ENCODE measurements at places on chromosomes 3 and 15.
A peak's percentile ranks its signal among the peaks of the same experiment; 100 is the strongest.

DNA sequence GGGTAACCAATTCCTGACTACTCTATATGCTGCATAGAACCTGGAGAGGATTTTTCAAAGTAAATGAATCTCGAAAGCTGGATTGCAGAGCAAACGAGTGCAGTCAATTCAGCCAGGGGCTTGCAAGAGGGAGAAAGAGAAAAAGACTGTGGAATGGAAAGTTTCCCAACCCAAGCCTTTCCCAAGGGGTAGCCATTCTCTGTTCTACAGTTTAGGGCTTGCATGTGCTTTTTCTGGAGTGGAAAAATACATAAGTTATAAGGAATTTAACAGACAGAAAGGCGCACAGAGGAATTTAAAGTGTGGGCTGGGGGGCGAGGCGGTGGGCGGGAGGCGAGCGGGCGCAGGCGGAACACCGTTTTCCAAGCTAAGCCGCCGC, 511 bp upstream of the RARB start:
- DNase-seq: no peak

- no peak for DNase-seq
Observed at GRCh38 chr3:161674402-161674801, 177.8 kb downstream of the OTOL1 start.

DNA sequence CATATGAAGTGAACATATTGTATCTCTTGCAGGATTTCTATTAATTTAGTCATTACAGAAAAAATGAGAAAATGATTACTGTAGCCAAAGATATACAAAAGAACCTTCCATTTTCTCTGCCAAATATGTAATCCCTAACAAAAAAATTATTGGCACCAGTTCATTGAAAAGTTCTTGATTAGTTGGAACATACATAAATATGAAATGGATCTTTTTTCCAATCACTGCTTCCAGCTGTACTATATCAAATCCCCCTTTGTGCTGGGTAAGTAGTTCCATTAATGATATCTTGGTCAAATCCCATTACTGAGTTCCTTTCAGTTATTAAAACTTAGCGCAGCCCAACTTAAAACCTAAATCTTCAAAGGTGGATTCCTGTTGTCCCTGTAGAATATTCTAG, 263.8 kb downstream of the SLC9A9 start:
- DNase-seq: no peak

- no peak for DNase-seq
Observed at GRCh38 chr3:189530822-189531221, 100.4 kb upstream of the TP63 start.

- peak; percentile 88 for DNase-seq
Observed at GRCh38 chr3:185332026-185332735, 30.8 kb upstream of the MAP3K13 start.

- no peak for DNase-seq
Observed at GRCh38 chr3:108022256-108023150, 68.3 kb downstream of the CD47 start.

DNA sequence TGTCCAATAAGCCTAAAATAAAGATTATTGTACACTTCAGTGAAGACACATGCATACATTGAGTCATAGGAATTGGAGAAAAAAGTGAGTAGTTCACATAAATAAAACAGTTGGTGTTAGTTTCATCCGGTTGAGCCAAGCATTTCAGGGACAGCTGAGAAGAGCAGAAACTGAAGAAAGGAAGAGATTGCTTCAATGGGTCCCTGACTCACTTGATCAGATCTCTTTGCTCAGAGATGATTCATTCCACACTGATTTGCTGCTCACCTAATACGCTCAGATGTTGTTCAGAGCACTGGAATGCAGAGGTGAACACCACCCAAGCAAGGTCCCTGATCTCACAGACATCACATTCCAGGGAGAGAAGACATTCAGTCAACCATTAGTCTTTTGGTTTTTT, 93.7 kb downstream of the RAD18 start:
- no peak for DNase-seq

GRCh38 chr3:194194757-194195085, 58.8 kb downstream of the HES1 start:
- DNase-seq: no peak

- DNase-seq: no peak
Observed at GRCh38 chr15:59686389-59686788, 2.7 kb downstream of the BNIP2 start.

- no peak for DNase-seq
Observed at GRCh38 chr15:40508216-40508615, 37.4 kb downstream of the CHST14 start.

GRCh38 chr3:196198081-196198675, 13.0 kb downstream of the ZDHHC19 start:
- no peak for DNase-seq

DNA sequence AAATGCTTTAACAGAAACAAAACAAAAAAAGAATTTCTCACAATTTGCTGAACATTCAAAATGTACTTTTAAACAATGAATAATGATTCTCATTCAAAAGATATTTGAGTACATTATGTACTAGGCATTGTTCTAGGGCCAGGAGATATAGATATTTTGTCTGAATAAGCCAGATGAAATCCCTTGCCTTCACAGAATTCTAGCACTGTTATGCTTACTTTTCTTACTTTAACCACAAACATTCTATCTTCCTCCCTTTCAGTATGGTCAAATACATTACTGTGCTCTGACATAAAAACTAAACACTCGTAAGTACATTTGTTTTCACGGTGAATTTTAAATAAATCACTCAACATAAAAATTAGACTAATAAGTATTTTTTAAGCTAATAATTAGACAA, 116.7 kb downstream of the ADAM10 start:
- no peak for DNase-seq

DNA sequence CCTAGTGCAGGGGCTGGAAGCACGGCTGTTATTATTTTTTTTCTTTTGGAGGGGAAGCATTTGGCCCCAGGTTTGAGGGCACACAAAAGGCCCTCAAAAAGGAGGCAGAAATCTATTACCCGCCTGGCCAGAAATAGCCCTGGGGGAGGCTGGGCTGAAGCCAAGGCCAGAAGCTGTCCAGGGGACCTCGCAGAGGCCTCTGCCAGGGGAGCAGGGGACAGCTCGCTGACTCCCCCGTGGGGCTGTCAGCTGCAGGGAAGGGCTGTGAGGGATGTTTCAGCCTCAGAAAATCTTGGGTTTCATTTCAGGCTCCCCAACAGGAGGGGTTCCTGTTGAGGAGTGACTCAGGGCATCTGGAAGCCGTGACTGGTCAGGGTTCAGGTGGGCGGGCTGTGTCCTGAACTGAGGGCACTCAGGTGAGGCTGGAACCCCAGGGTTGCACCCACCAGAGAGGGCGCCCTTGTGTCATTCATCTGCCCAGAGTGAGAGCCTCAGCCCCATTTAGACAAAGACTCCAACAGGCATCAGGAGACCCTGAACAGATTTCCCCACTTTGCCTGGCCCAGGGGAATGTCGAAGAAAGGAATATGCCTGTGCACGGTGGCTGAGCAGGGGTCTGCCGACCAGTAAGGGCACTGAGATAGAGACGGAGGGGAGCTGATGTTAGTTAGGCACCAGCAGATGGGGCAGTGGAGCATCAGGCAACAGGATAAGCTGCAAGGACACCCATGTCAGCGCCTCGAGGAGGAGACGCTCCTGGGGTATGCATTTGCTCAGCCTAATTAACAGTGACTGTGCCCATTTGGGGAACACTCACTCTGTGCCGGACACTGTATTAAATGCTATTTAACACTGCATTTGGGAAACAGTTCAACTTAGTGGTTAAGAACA, 43.5 kb upstream of the SLC6A11 start:
- peak; percentile 54 for DNase-seq

GRCh38 chr15:70358871-70359647, 261.3 kb upstream of the TLE3 start:
- peak; percentile 27 for DNase-seq

DNA sequence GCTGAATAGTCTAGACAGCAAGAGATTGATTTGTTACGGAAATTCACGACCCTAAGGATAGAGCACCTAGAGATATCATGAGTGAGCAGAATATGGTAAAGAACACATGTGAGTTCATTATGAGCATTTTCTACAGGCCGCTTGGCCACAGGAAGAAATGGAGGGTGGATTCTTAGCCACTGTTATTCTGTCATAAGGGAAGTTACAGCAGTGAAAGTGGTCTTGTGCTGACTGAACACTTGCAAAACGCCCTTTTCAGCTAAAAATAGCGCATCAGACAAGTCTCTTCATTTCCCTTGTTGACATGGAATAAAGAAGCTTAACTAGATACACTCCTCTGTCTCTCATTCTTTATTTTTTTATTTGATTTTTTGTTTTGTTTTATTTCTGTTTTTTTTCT, 19.8 kb downstream of the DGKG start:
- no peak for DNase-seq

DNA sequence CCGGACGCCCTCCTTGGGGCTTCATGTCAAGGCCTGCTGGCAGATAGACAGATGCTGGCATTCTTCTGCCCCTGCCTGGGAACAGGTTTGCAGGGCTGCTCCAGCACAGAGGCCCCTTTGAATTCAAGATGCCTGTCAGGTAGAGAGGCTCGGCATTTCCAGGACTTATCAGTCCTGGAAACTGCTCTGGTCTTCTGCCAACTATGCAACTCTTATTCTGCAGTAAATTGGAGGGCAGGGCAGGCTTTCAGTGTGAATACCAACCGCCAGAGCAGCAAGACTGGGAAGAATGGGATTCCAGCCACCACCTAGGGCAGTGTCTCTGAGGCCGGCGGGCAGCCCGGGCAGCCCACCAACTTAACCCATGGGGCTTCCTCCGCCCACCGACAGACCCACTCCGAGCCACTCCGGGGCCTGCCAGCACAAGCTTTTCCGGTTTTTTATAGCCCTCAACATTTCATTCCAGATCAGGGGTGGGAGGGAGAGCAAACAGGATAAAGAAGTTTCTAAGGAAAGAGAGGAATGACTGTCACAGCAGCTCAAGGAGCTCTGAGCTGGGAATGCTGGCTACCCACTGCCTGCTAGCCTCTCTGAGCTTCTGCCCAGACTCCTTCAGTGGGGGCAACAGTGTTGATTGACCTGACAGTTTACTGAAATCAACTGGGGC, 140.9 kb downstream of the NTRK3 start:
- no peak for DNase-seq

DNA sequence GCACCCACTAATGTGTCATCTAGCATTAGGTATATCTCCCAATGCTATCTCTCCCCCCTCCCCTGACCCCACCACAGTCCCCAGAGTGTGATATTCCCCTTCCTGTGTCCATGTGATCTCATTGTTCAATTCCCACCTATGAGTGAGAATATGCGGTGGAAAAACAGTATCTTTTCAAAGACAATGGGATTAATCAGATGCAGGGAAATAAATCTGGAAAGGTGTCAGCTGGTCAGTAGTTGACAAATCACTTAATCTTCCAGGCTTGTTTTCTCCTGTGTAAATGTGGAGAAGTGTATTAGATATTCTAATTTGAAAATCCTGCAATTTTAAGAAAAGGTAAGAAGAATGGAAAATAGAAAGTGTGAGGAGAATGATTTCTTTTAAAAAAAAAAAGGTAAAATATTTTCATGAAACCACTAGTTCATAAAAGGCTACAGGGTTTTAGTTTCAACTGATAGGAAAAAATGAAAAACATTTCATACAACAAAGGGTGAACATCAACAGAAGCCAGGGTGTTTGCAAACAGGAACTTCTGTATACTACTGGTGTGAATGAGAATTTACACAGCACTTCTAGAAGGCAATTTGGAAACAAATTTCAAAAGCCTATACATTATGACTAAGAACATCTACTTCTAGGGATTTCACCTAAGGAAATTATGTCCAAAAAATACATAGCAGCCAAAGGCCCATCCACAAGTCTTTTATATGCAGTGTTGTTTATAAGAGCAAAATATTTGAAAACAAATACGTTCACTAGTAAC, 113.5 kb downstream of the CBLB start:
- no peak for DNase-seq

GRCh38 chr3:100125161-100125938, 11.0 kb upstream of the FILIP1L start:
- DNase-seq: no peak

- DNase-seq: no peak
Observed at GRCh38 chr15:88388686-88389085, 78.5 kb downstream of the MRPL46 start.

DNA sequence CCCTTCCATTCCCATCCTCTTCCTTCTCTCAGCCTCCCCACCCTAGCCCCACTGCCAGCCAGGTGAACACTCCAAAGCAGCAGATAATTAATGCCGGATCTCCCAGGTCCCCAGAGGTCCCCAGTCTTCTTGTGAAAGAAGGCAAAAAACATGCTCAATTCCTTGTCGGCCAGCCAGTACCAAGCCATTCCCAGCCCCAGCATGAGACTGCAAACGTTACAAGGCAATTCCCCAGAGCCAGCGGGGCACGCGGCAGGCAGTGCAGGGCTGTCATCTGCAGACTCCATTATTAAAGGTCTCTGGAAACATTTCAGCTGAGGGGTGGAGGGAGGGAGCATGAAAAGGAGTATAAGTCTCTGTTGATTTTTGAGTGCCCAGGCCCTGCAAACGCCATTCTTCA, 117.8 kb downstream of the XXYLT1 start:
- peak; percentile 87 for DNase-seq

- peak; percentile 87 for DNase-seq
Observed at GRCh38 chr3:139533781-139534454, 5.6 kb downstream of the RBP1 start.

GRCh38 chr3:114078126-114078525, 21.6 kb downstream of the QTRT2 start:
- no peak for DNase-seq

DNA sequence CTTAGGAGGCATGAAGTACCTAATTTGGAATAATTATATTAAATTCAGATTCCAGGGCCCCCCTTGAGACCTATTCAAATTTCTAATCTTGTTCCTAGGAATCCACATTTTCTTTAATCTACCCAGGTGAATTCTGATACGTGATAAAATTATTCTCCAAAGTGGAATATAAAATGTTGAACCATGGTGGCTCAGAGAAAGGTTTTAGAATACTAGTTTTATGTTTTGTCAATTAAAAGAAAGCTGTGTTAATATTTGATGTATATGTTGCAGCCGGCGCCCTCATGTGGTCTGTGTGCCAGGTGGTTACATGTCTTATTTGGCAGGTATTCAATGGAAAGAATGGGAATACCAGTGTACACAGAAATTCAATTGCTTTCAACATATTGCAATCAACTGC, 321.8 kb downstream of the FEZF2 start:
- DNase-seq: no peak

- DNase-seq: no peak
Observed at GRCh38 chr3:50583897-50584296, 14.6 kb downstream of the HEMK1 start.

DNA sequence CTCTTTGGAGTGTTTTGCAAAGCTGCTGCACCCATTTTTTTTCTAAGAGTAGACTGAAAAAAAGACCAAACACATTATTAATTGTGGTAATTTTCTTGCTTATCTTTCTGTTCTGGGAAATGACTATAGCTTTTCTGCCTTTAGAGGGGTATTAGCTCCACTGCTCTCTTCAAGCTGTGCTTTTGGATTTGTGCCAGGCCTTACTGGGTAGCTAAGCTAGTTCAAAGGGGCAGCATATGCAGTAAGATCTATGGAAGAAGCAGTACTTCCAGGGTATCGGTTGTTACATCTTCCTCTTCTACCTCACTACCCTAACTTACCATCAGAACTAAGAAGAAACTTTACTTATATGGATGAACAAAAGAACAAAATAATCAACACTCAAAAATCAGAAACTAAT, 28.7 kb upstream of the ARIH1 start:
- DNase-seq: peak; percentile 73

Data from NCI-H2171 treated with DMSO at 0.1 percent for 48 hours (cell line).